Myocyte (in vitro differentiated cells): ENCODE measurements at places on chromosomes 6 and 20.

- DNase-seq, result peak; percentile 69
Observed at GRCh38 chr6:47655719-47656595, 42.4 kb upstream of the ADGRF4 start.

DNA sequence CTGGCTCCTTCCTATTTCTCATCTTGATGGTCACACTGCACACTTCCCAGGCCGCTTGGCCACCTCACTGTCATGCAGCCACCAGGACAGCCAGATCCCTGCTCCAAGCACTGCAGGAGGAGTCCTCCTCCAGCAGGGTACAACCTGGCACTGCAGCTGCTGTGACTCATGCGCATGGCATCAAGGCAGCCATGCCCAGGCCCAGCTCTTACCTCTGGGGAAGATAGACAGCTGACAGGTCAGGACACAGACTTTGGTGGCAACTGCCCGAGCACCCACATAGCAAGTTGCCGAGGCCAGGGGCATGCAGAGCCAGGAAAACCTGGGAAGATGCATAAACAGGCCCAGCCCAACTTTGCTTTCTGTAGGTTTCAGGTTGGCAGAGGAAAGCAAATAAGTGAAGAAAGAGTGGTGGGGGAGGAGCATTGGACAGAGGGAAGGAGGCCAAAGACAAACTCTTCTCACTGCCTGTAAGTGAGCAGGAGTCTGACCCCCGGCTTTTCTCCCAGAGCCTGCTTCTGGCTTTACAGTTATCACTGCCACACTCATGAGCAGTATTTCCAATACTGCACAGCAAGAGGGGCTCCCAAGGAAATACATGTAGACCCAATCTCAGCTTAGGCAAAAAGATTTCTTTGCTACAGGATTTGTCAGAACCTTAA, 38.8 kb downstream of the SLC22A3 start:
- DNase-seq, result peak; percentile 45

DNA sequence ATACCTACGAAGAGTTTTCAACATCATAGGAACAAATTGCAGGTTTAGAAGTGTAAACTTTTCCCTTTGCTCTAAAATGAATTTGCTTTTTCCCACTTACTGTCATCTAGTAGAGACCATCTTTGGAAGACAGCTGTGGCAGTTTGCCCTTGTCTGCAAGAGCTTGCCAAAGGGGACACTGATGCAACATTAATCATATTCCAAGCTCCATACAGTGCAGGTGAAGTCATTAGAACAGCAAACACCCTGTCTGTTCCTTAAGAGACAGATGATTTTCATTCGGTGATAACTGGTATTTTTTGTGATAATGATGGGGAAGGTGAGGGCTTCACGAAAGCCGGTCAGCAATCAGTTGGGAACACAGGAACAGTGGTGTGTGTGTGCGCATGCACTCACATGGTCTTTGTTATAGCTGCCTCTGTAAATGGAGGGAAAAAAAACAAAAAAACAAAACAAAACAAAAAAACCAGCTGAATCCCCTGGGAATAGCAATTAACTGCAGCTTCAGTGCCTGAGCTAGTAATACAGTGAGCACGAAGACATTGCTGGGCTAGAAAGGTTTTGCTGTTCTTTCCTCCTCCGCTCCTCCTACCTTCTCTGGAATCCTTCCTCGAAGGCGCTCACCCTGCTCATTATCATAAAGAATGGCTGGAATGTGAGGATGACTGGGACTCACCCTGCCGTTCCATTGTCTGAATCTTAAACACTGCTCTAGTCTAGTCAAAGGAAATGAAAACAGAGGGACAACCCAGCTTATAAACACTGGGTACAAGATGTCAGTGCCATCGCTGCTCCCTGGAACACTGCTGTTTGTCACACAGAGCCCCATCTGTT, 35.2 kb upstream of the KIF13A start:
- DNase-seq, result peak; percentile 23

DNA sequence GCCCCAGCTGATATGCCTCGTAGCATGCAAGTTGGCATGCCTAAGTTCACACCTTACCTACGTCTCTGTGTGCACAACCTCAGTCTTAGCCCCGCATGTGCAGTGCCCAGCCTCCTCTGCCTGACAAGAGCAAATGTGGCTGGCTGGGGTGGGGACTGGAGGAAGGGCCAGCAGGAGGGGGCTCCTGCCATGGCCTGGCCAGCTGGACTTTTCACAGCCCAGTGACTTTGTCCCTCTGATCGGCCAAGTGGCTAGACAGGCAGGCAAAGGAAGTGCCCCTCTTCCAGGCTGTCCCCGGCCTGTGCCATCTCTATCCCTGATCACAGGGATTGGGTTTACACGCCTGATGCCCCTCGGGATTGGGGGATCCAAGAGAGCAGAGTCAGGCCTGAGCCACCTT, 49.5 kb upstream of the SIRPA start:
- no peak for DNase-seq

GRCh38 chr20:23135449-23136420, 49.6 kb upstream of the CD93 start:
- DNase-seq, result no peak

- DNase-seq, result peak; percentile 58
Observed at GRCh38 chr6:149750136-149750609, 632 bp downstream of the PCMT1 start.

DNA sequence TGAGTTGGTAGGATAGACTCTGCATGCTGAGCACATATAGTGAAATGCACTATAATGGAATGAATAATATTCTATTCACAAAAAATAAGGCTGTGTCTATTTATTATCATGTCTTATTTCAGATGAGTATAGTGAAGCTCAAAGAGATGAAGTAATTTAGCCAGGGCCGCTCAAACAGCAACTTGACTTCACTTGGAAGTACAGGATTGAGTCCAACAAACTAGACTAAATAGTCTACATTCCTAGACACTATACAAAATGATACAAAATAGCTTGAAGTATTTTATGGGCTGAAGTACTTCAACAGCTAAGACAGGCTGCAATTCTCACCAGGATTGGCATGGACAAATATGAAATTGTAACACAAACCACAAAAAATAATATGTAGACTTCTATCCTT, 144.5 kb upstream of the DST start:
- DNase-seq, result no peak

GRCh38 chr20:2261046-2261485, 34.7 kb upstream of the TGM3 start:
- peak; percentile 11 for DNase-seq

- no peak for DNase-seq
Observed at GRCh38 chr6:35911871-35912653, 8.8 kb downstream of the SRPK1 start.

DNA sequence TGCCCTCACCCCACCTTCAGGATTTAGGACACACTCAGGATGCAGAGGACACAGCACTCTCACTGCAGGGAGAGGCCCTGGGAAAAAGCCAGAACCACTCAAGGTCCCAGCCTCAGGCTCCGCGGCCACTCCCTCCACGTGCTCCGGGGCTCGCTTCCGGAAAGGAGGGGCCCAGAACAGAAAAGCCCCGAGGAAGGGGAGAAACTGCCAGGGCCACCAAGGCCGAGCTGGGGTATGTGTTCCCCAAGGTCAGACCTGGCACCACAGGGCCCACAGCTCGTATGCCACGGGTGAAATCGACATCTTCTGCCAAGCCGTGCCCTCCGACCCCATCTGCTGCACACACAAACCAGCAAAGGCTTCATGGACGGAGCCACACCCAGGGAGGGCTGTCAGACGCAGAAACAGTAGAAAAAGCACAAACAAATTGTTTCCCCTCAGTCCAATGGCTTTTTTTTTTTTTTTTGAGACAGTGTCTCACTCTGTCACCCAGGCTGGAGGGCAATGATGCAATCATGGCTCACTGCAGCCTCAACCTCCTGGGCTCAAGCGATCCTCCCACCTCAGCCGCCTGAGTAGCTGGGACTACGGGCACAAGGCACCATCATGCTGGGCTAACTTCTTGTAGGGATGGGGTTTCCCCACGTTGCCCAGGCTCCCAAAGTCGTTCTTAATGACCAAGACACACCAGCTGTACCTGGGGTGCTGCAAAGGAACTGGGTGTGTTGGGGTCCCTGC, 33.4 kb downstream of the SLC2A4RG start:
- no peak for DNase-seq

DNA sequence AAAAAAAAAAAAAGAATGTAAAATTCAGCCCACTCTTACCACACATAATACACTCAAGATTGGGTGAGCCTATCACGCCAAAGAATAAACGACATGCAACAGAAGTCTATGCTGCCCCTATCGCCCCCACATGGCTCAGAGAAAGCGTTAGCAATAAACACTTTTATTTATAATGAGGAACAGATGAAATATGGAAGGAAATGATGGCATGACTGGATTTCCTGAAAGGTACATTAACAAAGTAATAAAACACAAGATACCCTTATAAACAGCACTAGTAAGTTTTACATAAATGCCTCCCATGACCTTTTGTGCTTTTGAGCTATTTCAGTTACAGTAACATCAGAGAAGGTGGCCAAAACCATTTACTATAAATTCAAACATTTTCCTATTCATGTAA, 71.4 kb upstream of the SCAF8 start:
- DNase-seq, result no peak

- DNase-seq, result no peak
Observed at GRCh38 chr6:1240766-1241318, 71.1 kb upstream of the FOXQ1 start.

- peak; percentile 89 for DNase-seq
Observed at GRCh38 chr20:35883778-35884540, 70.3 kb downstream of the SCAND1 start.

GRCh38 chr20:53808733-53809132, 215.1 kb upstream of the ZNF217 start:
- no peak for DNase-seq

DNA sequence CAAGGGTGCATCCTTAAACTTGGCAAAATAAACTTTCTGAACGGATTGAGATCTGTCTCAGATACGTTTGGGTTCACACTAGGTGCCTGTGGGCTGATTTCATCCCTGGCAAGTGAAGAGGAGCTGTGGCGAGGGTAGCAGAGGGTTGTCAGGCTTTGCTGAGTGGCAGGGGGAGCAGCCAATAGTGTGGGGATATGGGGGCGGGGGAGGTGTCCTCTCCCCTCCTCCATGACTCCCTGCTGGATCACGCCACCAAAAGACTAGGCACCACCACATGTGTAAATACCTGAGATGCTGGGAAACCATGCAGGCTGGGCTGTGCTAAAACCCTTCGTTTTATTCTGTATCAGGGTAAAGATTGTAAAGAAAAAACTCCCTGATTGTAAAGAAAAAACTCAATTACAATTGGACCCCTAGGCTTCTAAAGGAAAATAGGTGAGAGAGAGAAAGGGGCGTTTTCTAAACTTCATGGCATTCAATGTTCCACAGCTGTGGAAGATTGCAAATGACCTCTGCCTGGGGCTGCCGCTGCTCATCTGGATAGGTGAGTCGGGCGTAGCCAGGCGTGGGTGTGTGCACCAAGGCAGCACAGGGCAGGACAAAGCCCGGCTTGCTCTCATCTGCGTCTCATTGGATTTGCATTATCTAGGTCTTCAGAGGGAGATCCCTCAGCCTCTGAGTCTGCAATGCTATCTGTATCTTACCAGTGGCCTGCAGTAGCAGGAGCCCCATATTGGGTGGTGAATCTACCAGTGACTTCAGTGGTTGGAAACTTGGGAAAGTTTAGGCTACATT, 26.9 kb upstream of the ADTRP start:
- no peak for DNase-seq

DNA sequence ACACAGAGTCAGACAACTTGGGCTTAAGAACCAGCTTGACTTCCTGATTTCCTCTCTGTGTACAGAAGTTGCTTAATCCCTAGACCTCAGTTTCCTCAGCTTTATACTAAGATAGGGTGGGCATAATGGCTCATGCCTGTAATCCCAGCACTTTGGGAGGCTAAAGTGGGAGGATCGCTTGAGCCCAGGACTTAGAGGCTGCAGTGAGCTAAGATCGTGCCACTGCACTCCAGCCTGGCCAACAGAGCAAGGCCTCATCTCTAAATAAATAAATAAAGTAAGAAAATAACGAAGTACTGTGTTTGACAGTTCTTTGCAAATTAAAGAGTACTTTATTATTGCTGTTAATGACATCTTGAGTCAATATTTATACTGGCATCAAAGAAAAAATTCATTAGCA, 41.7 kb downstream of the CNKSR3 start:
- no peak for DNase-seq

DNA sequence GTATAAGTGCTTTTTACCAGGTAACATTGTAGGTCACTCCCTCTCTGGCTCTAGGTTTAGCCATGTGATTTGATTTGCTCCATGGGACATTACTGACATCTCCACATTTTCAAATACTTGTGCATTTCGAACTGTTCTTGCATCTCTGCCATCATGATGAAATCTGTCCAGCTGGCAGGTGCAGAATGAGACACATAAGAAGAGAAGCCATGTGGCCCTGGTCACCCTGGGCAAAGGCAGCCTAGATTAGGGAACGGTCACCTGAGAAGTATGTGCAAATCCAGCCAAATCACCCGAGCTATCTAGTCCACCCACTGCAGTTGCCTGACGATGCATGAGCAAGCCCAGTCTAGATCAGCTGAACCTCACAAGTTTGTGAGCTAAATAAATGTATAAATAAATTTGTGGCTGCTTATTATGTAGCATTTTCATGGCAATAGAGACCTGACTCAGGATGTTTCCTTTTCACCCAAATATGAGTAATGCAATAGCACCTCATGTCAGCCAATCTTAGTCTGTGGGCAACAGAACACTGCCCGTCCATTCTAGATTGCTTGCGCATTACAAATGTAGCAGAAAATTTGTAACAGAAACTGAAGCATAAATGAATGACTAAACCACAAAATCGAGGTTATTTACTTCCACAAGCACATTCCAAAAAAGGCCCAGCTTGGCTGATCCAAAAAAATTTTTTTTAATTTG, 115.2 kb downstream of the PAK5 start:
- no peak for DNase-seq

GRCh38 chr6:136012943-136013342, 161.4 kb downstream of the PDE7B start:
- DNase-seq, result no peak

DNA sequence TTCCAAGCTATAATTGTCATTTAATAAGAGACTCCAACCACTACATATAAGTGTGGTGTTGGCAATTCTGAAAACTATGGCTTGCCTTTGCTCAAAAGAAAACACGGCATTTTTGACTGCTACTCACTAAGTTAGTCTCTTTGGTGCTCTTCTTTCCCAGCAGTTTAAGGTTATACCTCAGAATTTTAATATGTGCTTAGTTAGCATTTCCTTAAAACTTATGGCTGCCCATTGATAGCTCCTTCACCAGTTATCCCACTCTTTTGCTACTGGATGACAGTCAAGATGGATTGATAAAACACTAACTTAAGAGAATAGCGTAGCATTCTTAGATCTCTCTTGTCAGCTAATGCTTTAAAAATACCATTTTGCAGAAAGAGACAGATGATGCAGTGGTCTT, 34.1 kb downstream of the GOPC start:
- DNase-seq, result no peak

GRCh38 chr20:25230166-25230831, 17.6 kb upstream of the PYGB start:
- no peak for DNase-seq
